Activated effector memory CD4-positive, alpha-beta T cell treated with Interleukin-2 at 50 U/mL for 16 hours (primary cell): ENCODE measurements at places on chromosomes 7 and 10.
A peak's percentile ranks its signal among the peaks of the same experiment; 100 is the strongest.

- DNase-seq: no peak
These were observed 300.5 kb downstream of the ANKRD7 start for GRCh38 chr7:118525020-118525419.

DNA sequence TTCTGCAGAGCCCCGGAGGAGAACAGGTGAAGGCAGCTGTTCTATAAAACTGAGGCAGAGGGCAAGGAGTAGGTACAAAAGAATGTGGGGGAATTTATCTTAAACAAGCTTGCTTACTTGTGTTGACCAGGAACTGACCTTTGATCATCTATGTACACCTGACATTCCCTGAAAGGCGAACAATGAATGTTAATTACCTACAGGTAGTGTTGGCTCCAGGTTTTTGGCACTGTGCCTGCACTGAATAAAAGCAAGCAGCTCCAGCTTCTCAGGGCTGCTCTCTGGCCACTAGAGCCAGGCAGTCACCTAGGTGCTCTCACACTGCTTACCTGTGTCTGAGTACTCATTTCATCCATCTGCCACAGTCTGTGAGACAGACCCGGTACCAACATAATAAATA lies 87.0 kb downstream of the RAPGEF5 start:
- no peak for DNase-seq

DNA sequence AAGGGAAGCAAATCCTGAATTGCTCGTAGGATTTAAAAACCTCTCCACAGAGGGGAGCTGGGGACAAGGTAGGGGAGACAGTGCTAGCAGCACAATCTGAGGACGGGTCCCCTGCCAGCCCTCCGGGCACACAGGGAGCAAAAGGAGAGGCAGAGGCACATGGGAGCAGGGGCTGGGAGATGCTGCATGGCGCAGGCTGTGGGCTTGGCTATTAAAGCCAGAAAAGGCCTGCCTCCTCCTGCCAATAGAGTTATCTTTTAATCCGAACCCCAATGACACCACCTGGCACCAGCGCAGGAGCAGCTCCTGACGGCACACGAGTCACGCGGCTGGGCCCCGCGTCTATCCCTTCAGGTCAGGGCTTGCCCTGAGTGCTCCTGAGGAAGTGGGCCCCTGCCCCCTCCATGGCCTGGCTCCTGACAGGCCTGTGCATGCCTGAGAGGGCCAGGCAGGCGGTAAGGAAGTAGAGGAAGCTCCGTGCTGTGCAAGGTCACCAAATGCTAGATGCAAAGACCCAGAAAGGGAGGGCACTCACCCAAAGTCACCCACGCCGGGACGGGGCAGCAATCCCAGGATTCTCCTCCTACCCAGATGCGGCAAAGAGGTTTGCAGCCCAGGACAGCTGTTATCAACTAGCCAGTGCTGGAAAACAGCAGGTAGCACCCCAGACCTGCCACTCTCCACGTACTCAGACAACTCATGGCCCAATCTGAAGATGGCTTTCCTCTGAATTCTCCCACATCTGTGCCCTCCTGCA lies 28.1 kb downstream of the DLG5 start:
- DNase-seq: no peak

GRCh38 chr10:52440612-52441285 lies 126.7 kb downstream of the DKK1 start:
- no peak for DNase-seq

- no peak for DNase-seq
These were observed 361.0 kb downstream of the PHTF2 start for GRCh38 chr7:78159545-78159944.

DNA sequence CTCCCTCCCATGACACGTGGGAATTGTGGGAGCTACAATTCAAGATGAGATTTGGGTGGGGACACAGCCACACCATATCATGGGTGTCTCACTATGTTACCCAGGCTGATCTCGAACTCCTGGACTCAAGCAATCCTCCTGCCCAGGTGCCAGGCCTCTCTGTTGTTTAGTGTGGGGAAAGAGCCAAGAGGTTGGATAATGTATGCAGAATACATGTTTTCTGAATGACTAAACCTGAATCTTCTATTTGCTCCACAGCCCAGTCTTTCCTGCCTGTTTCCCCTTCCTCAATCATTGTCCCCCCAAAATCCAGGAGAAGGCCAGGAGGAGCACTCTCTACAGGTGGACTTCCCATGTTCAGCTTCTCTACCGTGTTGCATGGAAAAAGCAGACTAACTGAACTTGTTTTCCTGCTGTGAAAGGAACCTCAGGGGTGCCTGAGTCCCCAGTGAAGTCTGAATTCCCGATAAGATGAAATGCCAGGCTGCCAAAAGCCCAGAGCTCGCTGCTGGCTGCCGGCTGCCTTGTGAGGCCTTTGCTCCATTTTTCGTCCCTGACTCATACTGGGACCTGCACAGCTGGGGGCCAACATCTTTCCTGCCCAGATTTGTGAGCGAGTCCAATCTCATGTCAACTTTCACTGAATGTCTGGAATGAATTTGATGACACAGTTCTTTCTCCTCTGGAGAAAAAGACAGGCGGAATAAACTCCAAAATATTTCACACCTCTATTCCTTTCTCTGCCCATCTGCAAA lies 588.0 kb downstream of the CALN1 start:
- DNase-seq: no peak

- peak; percentile 15 for DNase-seq
These were observed 81.9 kb downstream of the CREM start for GRCh38 chr10:35208536-35208935.

GRCh38 chr10:122176232-122177213 lies 94.6 kb upstream of the BTBD16 start:
- DNase-seq: no peak
